ENCODE measurements at places on chromosomes 2 and 18. TPM values are rescaled to one million over a fixed set of nuclear protein-coding genes. Genes with fewer than 3 reads are reported as not detected.
A peak's percentile ranks its signal among the peaks of the same experiment; 100 is the strongest.

DNA sequence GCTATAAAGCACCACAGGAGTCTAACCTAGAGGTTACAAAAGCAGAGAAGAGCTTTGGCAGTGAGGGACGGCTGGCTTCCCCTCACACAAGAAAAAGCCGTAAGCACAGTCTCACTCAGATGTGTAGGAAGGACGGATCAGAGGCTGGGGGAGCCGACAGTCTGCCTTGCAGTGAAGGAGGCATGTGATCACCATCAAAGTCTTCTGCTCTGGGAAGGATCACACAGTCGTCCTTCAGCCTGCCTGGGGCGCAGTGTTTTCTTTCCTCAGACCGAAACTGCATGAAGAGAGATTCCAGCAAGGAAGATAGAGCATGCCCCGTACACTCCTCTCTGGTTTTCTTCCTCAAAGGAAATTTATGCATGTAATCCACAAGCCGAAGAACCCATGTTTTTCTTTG lies 24.1 kb downstream of the GATA6 start:
- H3K4me3 ChIP-seq = peak overlapping the region; percentile 40
- H3K27me3 ChIP-seq = no peaks in the 10 kb centered on the region
- peaks cover 98% of the 10 kb centered on the region for H3K4me1 ChIP-seq
- H3K27ac ChIP-seq = peak overlapping the region; percentile 85

GRCh38 chr2:225600444-225600843 lies 200.9 kb downstream of the NYAP2 start:
- DNase-seq = no peak
- H3K4me1 ChIP-seq = no peaks in the 10 kb centered on the region
- H3K27ac ChIP-seq = no peak overlapping the region
- H3K36me3 ChIP-seq = no peaks in the 10 kb centered on the region
- H3K4me3 ChIP-seq = no peak overlapping the region
- H3K27me3 ChIP-seq = no peaks in the 10 kb centered on the region

- H3K4me3 ChIP-seq = peak overlapping the region; percentile 4
- peaks cover 37% of the 10 kb centered on the region for H3K4me1 ChIP-seq
- no peaks in the 10 kb centered on the region for H3K36me3 ChIP-seq
- H3K27me3 ChIP-seq = no peaks in the 10 kb centered on the region
- DNase-seq = peak; percentile 64
These were observed 7.4 kb downstream of the SOCS6 start for GRCh38 chr18:70296289-70296688.

GRCh38 chr2:28822036-28822435 lies 11.4 kb downstream of the SPDYA start:
- H3K4me1 ChIP-seq = no peaks in the 10 kb centered on the region
- no peaks in the 10 kb centered on the region for H3K27me3 ChIP-seq
- H3K27ac ChIP-seq = no peak overlapping the region

- H3K4me3 ChIP-seq = no peak overlapping the region
- H3K27me3 ChIP-seq = no peaks in the 10 kb centered on the region
These were observed 1.2 kb upstream of the ANO7 start for GRCh38 chr2:241187101-241187917.

The C1QL2 gene
- not detected for total RNA-seq

The ST8SIA5 gene
- total RNA-seq = 13.1 TPM
